ENCODE measurements at places on chromosomes 5 and 9.

DNA sequence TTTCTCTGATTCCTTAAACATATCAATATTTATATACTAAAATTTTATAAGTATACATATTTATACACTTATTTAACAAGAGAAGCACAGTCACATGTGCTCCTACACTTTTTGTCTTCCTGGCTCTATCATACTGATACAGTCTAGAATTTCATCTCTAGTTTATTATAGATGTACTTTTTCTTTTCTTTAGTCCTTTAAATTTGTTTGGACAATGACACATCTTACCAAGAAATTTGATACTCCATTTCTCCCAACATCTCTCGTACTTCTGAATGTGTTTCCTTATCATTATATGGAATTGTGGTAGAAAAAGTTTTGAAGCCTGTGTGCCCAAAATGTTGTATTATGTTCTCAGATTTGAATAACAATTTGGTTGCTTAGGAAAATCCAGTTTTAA, 104.6 kb downstream of the DMRT2 start:
- no peak for DNase-seq

DNA sequence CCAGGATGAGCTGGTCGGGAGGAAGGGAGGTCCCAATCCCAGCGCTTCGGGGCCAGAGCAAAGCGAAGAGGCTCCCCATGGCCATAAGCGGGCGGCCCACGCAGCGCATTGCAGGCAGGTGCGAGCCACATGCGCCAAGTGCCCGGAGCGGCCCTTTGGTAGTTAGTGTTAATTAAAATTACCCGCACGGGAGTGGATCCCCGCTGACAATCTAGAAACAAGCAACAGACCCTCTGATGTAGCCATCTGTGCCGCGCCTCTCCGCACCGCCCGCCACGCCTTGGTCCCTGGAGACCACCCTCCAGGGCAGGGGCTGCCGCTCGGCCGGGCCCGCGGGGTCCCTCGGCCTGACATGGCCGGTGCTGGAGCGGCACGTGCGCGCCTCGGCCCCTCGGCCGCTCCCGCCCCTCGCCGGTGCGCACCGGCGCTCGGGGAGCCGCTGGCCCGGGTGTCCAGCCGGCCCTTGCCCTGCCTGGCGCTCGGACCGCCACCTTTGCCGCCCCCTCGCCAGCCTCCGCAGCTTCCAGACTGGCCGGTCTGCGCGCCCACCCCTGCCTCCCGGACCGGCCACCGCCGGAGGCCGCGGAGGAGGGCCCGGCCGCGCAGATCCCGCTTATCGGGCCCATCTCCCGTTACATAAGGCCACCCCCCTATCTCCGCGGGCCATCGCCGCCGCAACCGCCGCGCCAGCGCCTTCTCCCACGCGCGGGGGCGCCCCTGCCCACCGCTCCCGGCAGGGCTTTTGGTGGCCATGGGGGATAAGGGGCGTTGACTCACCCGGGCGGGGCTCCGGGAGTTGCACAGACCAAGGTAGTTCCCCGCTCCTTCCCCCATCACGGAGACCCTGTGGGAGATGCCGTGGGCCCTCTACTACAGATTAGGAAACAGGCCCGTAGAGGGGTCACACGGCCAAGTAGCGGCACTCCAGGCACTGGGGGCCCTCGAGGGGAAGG, 1.9 kb upstream of the IL13 start:
- no peak for DNase-seq

GRCh38 chr9:24625097-24625496, 79.4 kb upstream of the IZUMO3 start:
- no peak for DNase-seq

DNA sequence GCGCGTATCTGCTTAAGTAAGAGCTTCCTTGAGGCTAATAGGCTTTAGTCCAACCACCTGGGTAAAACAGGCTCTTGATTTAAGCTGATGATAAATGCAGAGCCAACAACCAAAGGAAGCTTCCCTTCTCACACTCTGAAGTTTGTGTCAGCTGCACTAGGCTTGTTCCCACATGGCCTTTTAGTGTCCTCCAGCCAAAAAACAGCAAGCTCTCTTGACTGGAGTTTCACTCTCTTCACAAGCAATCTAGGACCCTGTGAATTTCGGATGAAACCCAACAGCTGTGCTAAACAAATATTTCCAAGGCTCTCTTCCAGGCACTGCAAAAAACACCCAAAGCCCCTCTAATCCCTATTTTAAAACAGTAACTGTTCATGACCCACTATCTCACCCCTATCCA, 63.9 kb downstream of the SAXO1 start:
- DNase-seq, result no peak

- no peak for DNase-seq
Measured at GRCh38 chr5:72688916-72689315, 127.5 kb upstream of the TNPO1 start.

GRCh38 chr5:178232920-178233429, 373 bp upstream of the PHYKPL start:
- DNase-seq, result no peak

- DNase-seq, result no peak
Measured at GRCh38 chr5:134997015-134997414, 29.3 kb downstream of the CATSPER3 start.

DNA sequence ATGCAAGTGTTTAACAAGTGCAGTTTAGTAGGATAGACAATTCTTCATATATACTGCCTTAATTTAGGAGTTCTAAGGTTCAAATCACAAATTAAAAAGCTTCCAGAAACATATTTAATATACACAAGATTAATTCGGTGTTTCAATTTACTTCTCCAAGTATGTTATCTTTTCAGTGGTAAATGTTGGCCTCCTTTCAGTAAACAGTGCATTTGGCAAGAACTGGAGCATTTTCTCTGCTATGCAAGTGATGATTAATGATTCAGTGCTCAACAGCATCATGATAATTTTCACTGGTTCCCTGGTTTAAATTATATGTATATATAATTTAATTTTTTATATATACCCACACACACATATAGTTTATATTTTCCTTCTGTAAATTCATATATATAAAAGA, 541.7 kb downstream of the EFNA5 start:
- no peak for DNase-seq

- no peak for DNase-seq
Measured at GRCh38 chr5:176172246-176172645, 66.0 kb upstream of the SIMC1 start.

- DNase-seq, result peak; percentile 39
Measured at GRCh38 chr5:43555895-43556606, 826 bp downstream of the PAIP1 start.
